ENCODE measurements at places on chromosomes 7 and 10.

DNA sequence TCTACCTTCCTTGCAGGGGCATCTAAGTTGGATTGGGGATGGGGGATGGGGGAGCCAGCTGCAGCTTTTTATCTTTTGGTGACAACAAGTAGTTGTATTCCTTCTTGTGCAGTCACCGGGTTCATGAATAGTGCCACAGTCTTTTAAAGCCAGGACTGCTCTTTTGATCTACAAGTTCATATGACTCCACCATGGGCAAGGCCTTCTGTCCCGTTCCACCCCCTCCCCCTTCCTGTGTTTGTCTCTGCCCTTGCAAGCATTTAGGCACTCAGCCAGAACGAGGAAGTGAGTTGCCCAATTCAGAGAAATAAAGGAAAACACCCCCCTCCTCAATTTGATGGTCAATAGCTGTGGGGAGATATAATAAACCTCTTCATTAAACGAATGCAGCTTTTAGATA lies 44.8 kb upstream of the EGR2 start:
- DNase-seq, result no peak

DNA sequence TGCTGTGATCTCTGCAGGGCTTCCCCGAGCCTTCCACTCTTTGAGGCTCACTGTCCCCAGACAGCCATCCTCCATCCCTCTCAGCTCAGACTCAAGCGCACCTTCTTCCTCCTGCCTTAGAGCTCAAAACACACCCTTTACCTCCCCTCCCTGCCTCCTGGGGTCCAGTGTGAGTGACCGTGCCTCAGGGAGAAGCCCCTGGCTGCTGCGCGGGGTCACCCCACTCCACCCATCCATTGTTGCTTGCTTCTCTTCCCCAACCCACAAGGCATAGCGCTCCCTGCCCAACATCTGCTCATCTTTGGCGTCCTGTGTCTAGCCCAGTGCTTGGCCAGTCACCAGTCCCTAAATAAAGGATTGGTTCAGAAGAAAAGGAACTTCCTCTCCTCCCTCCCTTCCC lies 170.3 kb downstream of the TCERG1L start:
- no peak for DNase-seq

- no peak for DNase-seq
Measured at GRCh38 chr10:80458638-80459037, 4.5 kb downstream of the TSPAN14 start.

- no peak for DNase-seq
Measured at GRCh38 chr7:46786221-46786954, 795.5 kb downstream of the TNS3 start.

- DNase-seq, result no peak
Measured at GRCh38 chr7:67896721-67897120, 900.1 kb downstream of the TYW1 start.

DNA sequence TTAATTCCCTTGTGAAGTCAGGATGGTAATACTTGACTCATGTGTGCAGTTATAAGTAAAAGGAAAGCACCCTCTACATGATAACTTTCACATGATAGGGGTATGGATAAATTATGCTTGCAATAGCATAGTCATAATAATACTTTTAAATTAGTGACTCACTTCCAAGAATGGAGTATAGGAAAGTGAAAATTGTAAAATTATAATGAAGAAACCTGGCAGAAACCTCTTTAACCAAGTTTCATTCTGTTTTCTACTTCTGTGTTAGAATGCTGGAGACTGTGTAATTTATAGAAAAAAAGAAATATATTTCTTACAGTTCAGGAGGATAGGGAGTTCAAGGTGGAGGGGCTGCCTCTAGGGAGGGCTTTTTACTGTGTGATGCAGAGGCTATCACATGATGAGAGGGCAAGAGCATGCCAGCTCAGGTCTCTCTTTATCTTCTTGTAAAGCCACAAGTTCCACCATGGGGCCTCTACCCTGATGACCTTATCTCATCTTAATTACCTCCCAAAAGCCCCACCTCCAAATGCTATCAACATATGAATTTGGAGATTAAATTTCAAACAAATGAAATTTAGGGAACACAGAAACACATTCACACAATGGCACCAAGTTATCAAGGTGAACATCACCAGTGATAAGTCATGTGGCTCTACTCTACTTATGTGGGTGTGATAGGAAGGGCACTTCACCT lies 43.2 kb downstream of the HDAC9 start:
- no peak for DNase-seq

DNA sequence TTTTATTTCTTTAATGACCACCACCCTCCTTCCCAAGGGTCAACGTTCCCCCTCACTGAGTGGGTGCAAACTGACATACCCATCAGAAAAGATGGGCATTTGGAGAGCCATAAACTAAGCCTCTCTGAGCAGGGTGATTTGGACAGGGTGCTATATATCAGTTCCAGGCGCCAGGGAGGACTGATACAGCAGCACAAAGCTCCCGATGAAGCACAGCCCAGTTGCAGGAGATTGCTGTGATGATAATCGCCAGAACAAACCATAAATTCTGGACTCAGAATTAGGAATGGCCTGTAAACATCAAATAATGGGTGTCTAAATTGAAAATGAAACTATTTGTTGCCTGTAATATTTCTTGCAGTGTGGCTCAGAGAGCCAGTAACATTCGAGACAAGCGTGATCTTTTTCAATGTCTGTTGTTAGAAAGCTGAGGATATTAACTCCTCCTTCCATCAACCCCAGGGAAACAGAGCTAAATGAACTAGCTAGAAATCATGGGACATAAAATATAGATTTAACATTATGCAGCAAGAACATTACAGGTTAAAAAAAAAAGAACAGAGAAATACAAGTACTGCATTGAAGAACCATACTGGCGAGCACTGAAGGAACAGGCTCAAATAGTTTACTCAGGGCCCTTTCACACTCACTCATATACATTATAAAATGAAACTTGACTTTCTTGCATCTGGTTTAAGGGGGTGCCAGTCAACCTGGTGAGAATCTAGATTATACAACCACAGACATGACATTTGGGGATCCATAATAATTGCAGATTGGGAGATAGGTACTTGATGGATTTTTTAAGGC lies 137.5 kb upstream of the LRRTM3 start:
- no peak for DNase-seq

DNA sequence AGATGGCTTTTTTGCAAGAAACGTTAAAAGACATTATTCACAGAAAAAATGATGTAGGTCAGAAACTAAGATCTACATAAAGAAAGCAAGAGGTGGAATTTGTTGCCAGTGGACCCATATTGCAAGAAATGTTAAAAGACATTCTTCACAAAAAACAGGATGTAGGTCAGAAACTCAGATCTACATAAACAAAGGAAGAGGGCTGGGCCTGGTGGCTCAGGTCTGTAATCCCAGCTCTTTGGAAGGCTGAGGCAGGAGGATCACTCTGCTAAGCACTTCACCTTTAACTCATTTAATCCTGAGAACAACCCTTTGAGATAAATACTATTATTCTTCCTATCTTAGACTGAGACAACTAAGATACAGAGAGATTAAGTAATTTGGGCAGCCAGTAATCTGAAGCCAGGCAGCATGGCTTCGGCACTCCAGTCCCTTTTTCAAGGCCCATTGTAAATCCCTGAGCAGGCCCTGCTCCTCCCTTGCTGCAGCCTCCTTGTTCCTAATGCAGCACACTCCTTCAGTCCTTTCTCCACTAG lies 11.6 kb downstream of the ZFAND4 start:
- DNase-seq, result no peak

- no peak for DNase-seq
Measured at GRCh38 chr7:130135208-130136205, 65.2 kb downstream of the KLHDC10 start.

GRCh38 chr7:134478707-134479106 lies 19.8 kb upstream of the AKR1B1 start:
- no peak for DNase-seq

DNA sequence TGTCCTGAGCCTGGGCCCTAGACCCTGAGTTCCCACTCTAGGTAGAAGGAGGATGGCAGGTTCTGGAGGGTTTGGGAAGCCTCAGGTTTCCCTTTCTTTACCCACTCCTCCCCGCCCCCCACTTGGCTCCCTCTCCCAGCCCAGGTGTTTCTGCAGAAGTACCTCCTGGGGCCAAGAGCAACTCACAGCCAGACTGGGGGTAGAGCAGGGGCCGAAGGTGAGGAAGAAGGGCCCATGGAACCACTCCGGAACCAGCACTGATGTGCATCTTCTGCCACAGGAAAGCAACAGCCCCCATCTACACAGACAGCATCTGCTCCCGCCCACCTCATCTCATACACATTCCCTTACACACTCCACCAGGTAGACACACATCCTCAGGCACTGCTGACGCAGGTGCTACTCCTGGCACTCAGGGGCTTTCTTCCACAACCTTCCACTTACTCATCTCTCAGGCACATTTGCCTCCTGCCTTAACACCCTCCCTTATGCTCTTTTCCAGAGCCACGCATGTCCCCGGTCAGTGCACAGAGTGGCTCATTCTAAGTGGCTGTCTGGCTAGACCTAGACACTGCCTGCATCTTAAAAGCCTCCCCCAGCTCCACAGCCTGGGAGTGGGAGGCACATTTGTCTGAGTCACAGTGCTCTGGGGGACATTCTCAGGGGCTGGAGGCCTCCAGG lies 1.8 kb downstream of the EPHB6 start:
- no peak for DNase-seq

- DNase-seq, result no peak
Measured at GRCh38 chr7:145050415-145050814, 214.6 kb upstream of the TPK1 start.

DNA sequence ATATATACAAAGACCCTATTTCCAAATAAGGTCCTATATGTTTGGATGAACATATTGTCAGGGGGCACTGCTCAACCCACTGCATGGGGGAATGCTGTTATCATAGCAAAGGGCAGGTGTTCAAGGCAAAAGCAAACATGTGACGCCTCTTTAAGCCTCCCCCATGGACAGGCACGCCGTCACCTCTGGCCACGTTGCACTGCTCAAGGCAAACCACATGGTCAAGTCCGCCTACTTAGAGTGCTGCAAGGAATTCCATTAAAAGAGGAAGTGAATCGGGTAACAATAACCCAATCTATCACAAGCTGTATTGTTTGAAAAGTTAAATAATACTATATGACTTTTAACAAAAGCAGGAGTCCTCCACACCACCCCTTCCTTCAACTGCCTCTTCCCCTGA lies 8.8 kb upstream of the CALD1 start:
- DNase-seq, result no peak

- no peak for DNase-seq
Measured at GRCh38 chr7:157263156-157263555, 73.6 kb upstream of the DNAJB6 start.

GRCh38 chr7:47502240-47502877 lies 79.6 kb downstream of the TNS3 start:
- no peak for DNase-seq

GRCh38 chr7:33592718-33593117 lies 312.6 kb upstream of the BMPER start:
- no peak for DNase-seq

DNA sequence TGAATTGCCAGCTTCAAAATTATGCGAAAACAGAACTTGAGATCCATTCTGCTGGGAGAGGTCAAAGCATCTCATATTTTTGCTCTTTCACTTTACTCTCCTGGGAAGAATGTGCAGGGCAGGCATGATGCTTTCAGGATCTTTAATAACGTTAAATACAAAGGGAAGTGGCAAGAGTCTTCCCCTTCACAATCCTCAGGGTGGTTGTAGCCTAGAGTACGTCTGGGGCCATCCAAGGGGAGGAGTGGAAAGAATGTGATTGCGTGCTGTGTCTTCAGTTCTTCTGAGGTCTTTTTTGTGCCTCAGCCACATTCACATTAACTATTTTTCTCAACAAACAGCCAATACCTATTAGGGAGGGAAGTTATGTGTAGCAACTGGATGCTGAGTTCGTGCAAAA lies 207.3 kb downstream of the HGF start:
- DNase-seq, result no peak

DNA sequence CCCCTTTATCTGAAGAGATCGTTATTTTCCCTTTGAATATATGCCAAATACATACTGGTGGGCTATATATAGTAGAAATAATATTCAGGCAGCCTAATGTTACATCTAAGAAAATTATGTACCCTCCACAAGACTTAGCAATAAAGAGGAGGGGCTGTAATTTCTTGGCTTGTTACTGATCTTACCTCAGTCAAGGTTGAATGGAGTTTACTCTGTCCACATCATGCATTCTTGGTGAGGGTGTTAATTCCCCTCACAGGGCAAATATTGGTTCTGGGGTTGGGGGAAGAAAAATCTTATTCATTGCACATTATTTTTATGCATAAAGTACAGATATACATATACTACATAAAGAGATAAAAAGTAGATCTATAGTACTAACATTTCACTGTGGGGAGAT lies 145.8 kb upstream of the ANK3 start:
- no peak for DNase-seq

GRCh38 chr10:100858261-100858660 lies 54.5 kb upstream of the SLF2 start:
- no peak for DNase-seq

DNA sequence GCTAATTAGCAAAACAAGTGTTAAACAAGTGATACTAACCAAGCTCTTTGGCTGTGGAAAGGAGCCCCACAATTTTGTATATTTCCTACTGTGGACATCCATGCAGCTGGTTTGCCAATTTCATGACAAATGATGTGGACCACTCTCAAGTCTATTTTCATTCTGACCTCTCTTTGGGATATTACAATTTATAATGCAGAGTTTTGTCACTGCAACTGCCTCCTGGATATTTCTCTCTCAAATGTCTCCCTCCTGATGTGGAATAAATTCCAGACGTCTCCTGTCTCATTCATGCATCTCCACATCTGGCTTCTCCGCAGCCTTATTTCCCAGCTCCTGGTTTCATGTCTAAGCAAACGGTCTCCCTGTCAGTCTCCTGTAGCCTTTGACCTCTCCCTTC lies 80.6 kb upstream of the RHEB start:
- DNase-seq, result no peak

DNA sequence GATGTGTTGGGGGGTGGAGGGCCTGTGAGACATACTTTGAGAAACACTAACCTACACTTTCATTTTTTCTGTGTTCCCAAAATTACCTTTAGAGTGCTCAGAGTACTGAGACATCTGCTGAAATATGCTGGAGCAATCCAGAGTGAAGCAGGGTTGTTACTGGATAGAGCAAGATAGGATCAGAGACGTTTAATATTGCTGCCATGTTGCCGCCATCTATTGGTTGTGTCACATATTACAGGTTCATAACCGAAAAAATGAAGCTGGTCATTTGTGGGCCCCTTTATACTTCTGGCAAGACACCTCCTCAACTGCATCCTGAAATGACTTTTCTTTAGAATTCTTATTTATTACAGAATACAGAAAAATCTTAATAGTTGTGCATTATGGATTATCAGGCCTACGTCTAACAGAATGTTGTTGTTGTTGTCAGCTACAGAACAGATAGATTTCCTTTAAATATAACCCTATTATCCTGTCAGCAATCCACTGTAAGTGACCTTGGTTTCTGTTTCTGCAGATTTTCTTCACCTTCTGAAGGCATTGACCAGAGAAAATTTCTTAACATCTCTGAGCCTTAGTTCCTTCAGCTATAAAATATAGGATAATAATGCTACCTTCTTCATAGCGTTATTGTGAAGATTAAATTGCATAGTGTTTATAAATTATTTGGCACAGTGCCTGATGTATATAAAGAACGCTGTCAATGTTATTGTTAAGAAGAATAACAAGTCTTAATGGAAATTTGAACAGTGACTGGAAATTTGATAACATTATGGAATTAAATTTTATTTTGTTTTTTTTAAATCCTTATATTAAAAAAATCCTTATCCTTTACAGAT lies 16.2 kb upstream of the DLD start:
- peak; percentile 85 for DNase-seq

- DNase-seq, result no peak
Measured at GRCh38 chr7:27685209-27685608, 22.5 kb upstream of the HIBADH start.

All from hematopoietic multipotent progenitor cell treated with erythropoietin and hydrocortisone succinate and interleukin-3 and kit ligand, for 17 days (in vitro differentiated cells).